AG04450 (cell line): ENCODE measurements at places on chromosomes 11 and 22. TPM values are rescaled to one million over a fixed set of nuclear protein-coding genes. Genes with fewer than 3 reads are reported as not detected.

DNA sequence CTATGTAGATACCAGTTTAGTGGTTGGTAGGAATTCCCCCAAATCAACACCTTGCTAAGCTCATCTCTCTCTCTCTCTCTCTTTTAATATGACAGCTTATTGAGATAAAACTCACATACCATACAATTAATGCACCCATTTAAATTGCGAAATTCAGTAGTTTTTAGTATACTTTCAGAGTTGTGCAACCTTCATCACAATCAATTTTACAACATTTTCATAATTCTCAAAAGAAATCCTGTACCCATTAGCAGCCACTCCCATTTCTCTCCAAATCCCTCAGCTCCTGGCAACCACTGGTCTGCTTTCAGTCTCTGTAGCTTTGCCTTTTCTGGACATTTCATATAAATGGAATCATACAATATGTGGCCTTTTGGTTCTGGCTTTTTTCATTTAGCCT, 13.3 kb downstream of the NNMT start:
- no peak for DNase-seq

GRCh38 chr11:63920939-63921417, 4.0 kb upstream of the RCOR2 start:
- no peak for DNase-seq

The MS4A15 gene
- not detected in 2 replicates for polyA plus RNA-seq

The PPP6R3 gene
- 48.3 and 58.5 TPM in 2 replicates for polyA plus RNA-seq

The ME3 gene
- 7.1 and 8.6 TPM in 2 replicates for polyA plus RNA-seq

GRCh38 chr22:45872659-45873263, 104.2 kb downstream of the WNT7B start:
- no peak for DNase-seq

DNA sequence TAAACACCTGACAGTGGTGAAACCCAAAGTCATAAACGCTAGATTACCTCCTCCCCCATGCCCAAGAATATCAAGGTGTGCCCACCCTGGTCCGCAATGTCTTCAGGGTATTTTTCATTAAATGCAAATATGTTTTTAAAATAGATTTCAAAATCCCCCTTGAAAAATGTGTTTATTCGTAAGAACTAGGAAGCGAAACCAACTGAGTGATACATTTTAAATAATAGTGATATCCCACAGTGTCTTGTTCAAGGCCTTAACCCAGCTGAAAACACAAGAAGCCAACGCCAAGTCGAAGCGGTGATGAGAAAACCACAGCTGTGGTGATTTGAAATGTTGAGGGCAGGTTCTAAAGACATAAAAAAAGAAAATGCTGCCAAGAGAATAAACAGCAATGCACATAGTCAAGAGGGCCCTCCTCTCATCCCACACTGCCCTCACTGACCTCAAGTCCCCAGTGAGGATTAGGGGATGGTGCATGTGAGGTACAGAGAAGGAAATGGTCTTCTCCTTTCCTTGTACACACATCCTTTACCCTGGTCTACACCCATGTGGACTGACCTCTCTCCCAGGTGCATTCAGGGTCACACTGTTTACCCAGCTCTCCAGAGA, 25.5 kb downstream of the KCNJ1 start:
- DNase-seq = no peak

DNA sequence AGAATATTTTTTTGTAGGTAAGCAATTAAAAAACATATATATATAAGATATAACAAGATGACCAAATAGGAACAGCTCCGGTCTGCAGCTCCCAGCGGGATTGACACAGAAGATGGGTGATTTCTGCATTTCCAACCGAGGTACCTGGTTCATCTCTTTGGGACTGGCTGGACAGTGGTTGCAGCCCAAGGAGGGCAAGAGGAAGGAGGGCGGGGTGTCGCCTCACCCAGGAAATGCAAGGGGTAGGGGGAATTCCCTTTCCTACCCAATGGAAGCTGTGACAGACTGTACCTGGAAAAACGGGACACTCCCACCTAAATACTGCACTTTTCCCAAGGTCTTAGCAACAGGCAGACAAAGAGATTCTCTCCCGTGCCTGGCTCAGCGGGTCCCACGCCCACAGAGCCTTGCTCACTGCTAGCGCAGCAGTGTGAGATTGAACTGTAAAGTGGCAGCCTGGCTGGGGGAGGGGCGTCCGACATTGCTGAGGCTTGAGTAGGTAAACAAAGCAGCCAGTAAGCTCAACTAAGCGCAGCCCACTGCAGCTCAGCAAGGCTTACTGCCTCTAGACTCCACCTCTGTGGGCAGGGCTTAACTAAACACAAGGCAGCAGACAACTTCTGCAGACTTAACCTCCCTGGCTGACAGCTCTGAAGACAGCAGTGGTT, 163.8 kb downstream of the CWF19L2 start:
- DNase-seq = no peak

DNA sequence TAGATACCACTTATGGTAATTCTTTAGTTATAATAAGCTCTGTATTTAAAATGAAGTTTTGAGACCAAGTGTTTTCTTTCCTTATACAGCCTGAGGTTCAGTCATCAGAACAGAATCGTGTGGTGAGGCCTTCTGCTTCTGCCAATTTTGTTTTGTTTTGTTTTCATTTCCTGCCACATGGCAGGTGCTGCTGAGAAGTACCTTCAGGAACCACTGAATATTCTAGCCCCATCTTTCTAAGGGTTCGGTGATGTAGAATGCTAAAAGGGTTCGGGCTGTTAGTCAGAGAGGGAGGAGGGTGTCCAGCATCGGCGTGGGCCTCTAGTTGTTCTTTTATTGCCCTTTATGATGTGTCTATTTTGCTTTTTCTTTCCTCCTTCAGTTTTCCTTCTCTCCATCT, 25.8 kb downstream of the TNRC6B start:
- no peak for DNase-seq

The ALDH3B1 gene
- 24.0 and 32.7 TPM in 2 replicates for polyA plus RNA-seq

DNA sequence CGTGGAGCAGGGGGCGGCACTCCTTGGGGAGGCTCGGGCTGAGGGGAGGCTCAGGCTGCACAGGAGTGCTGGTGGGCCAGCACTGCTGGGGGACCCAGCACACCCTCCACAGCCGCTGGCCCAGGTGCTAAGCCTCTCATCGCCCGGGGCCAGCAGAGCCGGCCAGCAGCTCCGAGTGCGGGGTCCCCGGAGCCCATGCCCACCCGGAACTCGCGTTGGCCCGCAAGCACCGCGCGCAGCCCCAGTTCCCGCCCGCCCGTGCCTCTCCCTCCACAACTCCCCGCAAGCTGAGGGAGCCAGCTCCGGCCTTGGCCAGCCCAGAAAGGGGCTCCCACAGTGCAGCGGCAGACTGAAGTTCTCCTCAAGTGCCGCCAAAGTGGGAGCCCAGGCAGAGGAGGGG, 2266.8 kb downstream of the LRRC4C start:
- DNase-seq = no peak
